Right atrium auricular region (tissue), 2 donors: ENCODE measurements at places on chromosomes 2 and 18. TPM values are rescaled to one million over a fixed set of nuclear protein-coding genes. Genes with fewer than 3 reads are reported as not detected.

The PASK gene
- 0.98 TPM for total RNA-seq

GRCh38 chr2:24840962-24841945 is 48.0 kb downstream of the CENPO start:
- no peak for DNase-seq

The LYG1 gene
- total RNA-seq = not detected

The IL1RL2 gene
- total RNA-seq = not detected

The LIMS3 gene
- 4.4 TPM for total RNA-seq

GRCh38 chr2:128665113-128665512 is 346.4 kb upstream of the HS6ST1 start:
- no peak for DNase-seq

DNA sequence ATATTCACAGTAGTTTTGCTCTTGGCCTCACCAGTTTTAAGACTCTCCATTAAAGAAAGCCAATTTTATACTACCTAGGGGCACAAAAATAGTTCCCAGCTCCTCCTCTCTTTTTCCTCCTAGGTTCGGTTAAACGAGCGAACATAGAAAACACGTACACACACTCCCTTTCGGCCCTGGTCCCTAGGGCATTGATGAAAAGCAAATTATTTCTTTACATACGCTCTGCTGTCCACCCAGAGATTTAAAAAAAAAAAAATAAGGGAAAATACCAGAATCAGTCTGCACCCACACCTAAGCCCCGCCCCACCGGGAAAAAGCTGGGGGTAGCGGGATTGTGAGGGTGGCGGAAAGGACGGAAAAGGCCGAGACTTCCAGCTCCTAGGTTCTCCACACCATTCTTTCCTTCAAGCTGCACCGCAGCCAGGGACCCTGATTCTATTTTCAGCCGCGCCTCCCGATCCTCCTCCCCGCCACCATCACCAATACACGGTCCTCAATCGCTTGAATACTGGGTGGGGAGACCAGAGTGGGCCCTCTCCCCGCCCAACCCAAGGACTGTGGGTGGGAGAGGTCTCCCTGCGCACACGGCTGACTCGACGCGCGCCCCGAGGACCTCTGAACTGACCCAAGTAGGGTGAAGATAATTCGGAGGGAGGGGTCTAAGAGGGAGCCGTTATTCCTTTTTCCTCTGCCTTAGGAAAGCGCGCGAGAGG is 769 bp downstream of the ATF2 start:
- no peak for DNase-seq

The PAIP2B gene
- 21.3 TPM for total RNA-seq

The GALR1 gene
- total RNA-seq = 0.04 TPM

The CDH2 gene
- 205 TPM for total RNA-seq

The IL37 gene
- total RNA-seq = not detected

DNA sequence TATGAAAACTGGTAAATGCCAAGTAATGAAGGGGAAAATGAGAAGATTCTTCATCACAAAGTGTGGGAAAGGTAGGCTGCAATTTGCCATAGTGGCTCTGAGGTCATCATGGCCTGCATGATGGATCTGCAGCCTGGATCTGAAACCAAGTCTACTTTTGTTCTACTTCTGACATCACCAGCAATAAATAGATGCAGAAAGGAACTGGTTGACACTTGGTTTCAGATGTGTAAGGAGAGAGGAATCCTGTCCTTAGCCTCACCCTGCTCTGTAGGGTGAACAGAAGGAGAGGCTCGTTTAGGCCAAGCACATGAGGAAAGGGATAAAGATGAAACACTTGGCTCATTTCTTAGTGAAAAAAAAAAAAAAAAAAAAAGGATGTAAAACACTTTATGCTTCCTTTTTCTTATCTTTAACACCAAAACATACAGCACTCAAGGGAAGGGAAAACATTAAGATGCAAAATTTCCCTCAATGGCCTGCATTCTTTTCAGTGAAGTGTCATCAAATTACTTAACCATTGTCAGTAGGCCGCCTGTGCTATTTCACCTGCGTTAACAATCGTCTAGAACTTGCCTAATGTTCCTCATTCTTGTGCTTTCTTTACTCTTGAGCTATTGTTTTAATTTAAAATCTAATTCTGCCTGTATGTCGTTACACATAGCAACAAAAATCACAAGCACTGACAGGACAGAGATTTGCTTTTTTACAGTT is 3.9 kb downstream of the NEB start:
- no peak for DNase-seq

- no peak for DNase-seq
These were observed 78.0 kb downstream of the MARCHF4 start for GRCh38 chr2:216294305-216294704.

GRCh38 chr2:101909760-101910159 is 82.0 kb upstream of the IL1R2 start:
- no peak for DNase-seq

DNA sequence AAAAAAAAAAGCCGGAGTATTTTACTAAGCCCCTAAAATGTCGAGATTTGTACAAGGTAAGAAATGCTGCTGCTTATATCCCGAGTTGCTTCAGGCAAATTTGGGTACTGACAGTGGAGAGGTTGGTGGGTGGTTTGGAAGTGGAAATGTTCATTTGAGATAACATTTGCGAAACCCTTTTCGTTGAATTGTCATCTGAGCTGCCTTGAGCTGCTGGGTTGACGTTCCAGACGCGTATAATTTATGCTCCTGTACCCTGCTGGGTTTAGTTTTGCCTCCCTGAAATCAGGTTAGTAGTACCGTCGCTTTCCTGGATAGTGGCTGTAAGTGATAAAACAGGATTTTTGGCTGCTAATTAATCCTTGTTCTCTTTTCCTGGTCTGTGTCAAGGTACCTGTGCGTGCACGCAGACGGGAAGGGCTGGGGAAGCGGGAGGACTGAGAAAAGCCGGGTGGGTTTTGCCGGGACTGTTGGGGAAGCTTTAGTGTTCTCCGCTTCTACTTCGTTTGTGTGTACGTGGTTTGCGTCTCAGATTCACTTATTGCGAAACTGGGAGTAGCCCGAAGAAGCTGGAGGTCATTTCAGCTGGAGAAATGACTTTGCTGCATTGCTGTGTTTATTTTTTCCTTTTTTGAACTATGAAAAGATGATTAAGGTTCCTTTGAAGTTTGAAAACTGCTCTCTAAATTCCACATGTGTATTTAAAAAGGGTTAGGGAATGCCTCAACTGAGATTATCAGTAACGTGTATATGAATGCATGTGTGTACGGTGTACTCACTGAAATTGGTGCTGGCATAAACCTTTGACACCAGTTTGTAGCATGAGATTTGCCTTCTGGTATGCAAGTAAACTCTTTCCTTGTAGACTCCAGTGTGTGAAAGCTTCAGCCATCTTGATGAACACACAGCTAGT is 709 bp downstream of the UGP2 start:
- DNase-seq = peak; percentile 62

DNA sequence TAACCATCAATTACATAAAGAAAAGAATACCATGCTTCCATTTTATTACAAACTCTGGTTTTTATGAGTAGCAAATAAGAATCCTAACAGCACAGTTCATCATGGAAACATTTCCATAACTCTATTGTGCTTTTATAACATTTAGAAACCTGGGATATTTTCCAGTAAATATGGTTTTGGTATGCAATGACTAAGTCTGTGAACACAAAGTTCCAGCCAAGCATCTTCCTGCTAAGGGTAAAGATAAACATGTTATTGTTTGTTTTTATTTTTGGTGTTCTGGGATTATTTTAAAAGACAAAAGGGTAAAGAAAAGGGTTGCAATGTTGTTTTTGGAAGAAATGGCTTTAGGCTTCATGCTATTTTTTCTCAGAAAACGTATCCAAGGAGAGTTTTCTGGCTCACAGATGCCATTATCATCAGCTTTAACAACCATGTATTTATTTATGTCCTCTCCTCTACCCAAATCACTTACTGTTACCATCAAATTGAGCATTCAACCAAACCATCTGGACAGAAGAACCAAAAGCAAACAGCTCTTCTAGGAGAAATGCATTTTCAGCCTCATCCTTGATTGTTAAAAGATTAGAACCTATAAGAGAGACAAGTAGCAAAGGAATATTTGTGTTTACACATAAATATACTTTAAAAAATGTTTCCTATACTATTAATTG is 116.0 kb downstream of the PLA2R1 start:
- DNase-seq = no peak
